ENCODE measurements at places on chromosomes 6 and 20.

- no peak for DNase-seq
These were observed 32.9 kb downstream of the FILIP1 start for GRCh38 chr6:75460681-75461080.

DNA sequence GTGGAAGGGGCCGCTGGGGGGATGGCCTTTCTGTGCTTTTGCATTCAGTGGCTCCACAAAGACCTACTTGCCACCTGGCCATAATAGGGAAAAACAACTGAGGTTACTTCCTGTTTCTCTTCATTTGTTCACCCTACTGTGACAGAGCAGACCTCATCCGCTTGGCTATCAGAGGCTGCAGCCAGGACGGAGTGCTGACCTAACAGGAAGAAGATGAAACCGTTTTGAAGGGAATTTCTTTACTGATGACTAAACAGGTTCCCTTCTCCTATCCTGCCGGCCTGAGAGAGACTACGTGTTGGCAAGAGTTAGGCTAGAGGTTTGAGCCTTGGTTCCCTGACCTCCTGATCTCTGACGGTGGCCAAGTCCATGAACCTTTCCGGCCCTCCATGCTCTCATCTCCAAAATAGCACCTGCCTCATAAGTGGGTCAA lies 21.3 kb downstream of the PRR18 start:
- DNase-seq, result no peak

GRCh38 chr6:127031511-127031910 lies 87.0 kb upstream of the RSPO3 start:
- DNase-seq, result no peak

- DNase-seq, result no peak
These were observed 9.9 kb downstream of the CDH22 start for GRCh38 chr20:46298374-46298773.

DNA sequence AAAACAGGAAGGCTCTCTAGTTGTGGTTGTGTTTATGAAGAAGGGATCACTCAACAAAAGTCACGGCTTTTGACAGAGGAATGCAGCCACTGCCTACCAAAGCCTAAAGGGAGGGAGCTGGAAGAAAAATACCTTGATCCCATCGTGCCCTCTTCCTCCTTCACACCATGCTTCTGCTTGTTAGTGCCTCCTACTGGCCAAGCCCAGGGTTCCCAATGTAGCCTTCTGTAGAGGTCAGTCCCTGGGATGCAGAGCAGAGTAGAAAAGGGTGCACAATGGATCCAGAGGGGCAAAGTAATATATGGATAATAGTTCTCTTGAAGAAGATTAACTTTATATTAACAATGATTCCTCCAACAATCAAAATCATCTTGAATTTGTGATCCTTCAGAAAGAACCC lies 293.5 kb upstream of the FERMT1 start:
- no peak for DNase-seq

DNA sequence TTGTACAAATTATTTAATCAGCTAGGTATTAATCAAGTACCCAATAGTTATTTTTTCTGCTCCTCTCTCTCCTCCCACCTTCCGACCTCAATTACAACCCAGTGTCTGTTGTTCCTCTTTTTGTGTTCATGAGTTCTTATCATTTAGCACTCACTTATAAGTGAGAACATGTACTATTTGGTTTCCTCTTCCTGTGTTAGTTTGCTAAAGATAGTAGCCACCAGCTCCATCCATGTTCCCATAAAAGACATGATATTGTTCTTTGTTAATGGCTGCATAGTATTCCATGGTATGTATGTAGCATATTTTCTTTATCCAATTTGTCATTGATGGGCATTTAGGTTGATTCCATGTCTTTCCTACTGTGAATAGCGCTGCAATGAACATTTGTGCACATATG lies 652.8 kb upstream of the CITED2 start:
- DNase-seq, result no peak

- no peak for DNase-seq
These were observed 7.9 kb downstream of the ZC2HC1B start for GRCh38 chr6:143872201-143872600.

GRCh38 chr20:6169251-6169650 lies 46.4 kb upstream of the FERMT1 start:
- DNase-seq, result no peak

DNA sequence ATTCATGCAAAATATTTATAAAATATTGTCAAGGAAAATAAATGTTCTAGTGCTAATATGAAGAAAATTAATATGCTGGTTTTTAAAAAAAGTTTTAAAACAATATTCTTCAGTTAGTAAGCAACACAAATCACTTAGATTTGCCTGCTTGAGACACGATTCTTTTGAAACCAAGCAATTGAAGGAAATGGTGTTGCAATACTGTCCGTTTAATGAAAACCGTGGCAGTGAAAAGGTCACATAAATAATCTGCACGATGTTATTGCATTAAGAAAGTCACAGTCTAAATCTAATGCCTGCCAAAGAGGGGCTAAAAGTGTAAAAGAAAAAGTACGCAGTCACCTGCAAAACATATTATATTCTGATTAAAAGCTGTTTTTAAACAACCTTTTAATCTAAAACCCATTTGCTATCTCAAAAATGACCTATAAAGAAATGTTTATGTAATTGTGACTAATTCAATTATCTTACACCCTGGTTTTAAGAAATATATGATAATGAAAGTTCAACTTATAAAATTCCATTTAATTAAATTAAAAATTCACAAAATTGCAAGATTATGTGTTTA lies 143.0 kb downstream of the GMDS start:
- DNase-seq, result no peak

DNA sequence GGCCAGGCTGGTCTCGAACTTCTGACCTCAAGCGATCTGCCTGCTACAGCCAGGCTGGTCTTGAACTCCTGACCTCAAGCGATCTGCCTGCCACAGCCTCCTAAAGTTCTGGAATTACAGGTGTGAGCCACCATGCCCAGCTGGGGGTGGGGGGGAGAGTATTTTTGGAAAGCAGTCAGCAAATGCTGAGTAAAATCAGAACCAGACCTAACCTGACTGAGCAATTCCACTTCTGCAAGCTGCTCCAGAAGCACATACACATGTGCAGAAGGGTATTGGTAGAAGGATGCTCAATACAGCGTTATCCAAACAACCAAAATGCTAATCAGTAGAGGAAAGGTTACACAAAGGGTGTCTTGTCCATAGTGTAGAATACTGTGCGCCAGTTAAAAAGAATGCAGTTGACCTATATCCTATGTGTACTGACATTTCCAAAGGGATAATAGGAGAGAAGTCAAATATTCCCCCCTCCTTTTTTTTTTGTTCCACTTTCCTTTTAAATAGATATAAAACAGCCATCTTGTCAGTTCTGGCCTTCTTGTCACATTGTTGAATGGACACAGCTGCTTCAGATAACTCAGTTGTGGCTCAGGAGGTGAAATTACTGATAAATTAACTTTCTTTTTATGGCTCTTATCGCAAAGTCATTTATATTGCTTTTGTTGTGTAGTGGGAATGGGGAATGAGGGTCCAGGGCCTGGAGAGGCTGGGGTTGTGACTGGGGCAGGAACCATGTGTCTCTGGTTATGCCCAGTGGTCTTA lies 74.6 kb downstream of the DTD1 start:
- no peak for DNase-seq

DNA sequence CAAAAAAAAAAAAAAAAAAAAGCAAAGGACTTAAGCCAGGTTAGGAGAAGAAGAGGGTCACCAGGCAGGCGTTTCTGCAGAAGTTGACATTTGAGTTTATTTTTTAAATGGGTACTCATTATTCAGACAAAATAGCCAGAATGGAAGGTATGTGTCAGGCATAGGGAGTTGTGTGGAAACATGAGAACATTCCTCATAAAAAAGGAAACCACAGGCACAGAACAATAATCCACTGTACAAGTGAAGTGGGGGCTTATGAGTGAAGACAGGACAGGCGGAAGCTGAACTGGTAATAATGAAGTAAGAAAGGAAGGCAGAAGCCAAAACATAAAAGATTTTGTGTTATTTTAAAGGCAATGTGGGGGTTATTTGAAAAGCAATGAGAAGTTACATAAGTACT lies 104.6 kb downstream of the EPB41L2 start:
- no peak for DNase-seq

GRCh38 chr6:35047265-35048011 lies 93.7 kb downstream of the TCP11 start:
- DNase-seq, result no peak

DNA sequence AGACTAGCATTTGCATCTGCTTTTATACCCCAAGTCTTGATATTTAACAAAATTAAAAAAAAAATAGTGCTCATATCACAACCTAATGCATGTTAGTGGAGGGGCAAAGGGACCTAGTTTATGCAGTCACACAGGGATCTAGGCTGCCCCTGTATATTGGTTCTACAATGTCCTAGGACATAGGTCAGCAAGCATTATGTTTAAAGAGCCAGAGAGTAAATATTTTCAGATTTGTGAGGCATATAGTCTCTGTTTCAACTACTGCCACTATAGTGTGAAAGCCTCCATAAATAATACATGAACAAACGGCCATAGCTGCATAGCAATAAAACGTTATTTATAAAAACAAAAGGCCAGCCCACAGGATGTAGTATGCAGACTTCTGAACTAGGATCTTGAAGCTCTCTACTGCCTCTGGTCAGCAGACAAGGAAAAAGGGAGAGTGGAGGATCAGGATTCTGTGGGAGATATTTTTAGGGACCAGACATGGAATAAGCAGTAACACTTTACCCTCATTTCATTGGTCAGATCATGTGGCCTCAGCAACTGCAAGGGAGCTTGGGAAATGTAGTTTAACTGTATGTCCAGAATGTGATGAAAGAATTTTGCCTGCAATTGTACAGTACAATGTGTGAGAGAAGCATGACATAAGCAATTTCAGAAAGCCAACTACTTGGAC lies 414.2 kb upstream of the SPTLC3 start:
- DNase-seq, result no peak

DNA sequence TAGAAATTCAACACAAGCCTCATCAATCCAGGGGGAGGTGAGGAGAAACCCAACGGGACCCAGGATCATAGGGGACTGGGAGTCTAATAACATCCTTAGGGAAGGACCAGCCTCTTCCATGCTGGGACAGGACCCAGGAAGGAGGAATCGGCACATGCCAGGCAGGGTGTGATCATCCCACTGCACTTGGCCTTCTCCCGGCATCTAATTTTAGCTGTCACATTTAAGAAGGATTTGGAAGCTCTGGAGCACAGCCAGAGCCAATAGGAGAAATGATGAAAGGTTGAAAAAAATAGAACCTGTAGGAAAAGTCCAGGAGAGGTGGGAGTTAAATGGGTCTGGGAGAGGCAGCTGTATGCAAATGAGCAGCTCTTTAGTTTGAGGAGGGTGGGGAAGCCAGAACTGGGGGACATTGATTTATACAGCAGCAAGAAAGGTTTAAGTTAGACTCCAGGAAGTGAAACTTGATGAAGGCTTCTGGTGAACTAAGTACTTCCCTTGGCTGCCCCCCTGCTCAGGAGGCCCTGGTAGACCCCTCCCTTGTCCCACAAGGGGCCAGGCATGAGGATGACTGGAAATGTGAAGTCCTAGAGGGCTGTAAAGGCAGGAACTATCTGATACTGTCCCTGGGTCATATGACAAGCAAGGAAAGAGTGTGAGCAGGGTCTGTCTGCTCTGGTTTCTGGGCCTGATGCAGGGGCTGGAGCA lies 260.3 kb downstream of the LRFN2 start:
- no peak for DNase-seq

DNA sequence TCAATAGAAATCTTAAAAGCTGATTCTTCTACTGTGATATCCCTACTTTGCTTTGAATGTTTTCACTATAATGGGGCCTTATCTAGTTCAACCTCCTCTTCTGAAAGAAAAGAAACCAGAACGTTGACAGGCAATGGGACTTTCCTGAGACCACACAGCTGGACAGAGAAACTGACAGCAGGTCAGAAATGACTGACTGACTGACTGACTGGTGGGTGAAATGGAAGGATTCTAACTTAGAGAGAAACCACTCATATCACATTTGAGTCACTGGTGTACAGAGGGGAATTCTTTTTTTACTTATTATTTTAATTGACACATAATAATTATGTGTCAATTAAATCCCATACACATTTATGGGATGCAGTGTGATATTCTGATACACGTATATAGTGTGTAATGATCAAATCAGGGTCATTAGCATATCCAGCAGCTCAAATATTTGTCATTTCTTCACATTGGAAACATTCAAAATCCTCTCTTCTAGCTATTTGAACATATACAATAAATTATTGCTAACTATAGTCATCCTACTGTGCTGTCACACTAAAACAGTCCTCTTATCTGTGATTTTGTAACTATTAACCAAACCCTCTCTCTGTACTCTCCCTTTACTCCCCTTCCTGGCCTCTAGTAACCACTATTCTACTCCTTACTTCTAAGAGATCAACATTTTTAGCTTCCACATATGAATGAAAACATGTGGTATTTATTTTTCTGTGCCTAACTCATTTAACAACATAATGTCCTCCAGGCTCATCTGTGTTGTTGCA lies 64.8 kb upstream of the NRSN1 start:
- DNase-seq, result no peak

- DNase-seq, result no peak
These were observed 14.0 kb downstream of the HIVEP1 start for GRCh38 chr6:12026120-12026519.

DNA sequence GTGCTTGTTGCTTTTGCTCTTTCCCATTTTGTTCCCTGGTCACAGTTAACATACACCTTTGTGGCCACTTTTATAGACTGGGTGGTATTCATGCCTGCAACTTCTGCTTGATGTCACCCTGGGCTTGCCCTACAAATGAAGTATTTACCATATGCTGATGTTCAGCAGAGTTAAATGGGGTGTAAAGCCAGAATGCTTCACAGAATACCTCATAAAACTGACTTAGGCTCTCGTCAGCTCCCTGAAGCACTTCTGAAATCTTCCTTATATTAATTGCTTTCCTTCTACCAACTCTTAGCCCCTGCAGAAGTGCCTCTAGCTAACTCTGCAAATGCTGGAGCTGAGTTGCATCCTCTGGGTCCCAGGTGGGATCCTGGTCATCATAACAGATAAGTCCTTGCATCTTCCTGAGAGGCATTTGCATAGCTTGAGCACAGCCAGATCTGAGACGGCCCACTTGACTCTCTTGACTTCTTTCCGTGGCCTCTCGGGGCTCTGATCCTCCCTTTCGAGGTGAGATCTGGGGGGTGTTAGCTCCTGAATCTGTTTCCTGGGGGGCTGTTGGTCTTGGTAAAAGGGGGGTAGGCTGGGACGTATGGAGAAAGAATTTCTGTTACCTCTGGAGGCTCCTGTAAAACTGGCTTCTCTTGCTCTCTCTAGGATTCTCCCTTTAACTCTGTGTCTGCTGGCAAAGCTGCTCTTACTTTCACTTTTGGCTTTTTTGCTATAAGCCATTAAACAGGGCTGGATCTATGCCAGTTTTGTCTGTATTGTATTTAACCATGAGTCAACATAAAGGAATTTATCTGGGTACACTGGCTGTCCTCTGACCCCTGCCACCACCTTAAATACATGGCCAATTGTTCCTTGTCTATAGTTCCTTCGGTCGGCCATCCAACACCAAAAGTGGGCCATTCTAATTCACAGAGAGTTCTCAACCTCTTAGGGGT lies 223.0 kb upstream of the SYNCRIP start:
- no peak for DNase-seq

DNA sequence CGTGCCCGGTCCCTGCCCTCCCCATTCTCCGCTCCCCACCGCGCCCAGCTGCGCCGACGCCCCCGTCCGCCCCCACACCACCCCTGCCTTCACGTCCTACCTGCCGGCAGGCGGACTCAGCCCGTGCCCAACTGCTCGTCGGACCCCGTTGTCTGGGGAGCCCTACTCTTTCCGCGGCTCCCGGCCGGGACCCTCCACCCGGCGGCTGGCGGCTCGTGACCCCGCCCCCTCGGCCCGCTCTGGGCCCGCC lies at the start of gene SERAC1:
TSS of gene SERAC1 (minus strand) at position 223 of the 250 bp plus-strand sequence. CDS start 9,899 bp downstream, outside the sequence.
- DNase-seq, result no peak
